AG09309 (cell line): ENCODE measurements at places on chromosomes 11 and 22.

- no peak for DNase-seq
Measured at GRCh38 chr11:45665933-45666647, 668 bp upstream of the CHST1 start.

DNA sequence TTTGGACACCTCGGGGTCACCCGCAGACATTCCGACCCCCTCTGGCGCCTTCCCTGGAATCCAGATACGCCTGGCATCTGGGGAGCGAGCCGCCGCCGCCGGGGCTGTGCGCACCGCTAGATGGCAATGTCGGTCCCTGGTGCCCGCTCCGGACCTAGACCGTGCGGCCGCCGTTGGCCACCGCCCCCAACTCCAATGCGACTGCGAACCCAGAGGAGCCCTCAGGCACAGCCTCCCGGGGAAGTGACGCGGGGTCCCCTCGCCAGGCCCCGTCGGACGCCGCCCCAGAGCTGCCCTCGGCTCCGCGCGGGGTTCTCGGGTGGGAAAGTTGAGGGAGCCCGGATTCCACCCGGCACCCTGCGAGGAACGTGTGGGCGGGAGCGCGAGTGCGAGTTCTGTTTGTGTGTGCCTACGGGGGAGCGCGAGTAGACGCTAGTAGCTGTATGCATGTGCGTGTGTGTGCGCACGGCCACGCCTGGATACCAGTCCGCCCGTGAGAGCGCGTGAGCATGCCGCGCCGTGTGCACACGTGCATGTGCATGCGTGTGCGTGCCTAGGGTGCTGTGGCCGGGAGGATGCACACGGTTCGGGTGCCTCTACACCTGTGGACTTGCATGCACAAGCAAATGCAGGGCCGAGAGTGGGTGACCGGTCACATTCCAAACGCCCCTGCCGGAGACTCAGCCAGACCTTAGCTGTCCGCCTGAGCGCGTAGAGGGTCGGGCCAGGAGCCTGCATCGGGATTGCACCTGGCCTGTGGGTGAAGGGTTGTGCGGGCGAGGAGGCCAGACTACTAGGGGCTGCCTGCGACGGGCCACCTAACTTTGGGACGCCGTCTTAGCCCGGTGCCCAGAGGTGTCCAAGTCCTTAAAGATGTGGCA, 1.9 kb downstream of the CHRM4 start:
- no peak for DNase-seq

- DNase-seq, result no peak
Measured at GRCh38 chr11:14774721-14775120, 117.3 kb downstream of the CYP2R1 start.

DNA sequence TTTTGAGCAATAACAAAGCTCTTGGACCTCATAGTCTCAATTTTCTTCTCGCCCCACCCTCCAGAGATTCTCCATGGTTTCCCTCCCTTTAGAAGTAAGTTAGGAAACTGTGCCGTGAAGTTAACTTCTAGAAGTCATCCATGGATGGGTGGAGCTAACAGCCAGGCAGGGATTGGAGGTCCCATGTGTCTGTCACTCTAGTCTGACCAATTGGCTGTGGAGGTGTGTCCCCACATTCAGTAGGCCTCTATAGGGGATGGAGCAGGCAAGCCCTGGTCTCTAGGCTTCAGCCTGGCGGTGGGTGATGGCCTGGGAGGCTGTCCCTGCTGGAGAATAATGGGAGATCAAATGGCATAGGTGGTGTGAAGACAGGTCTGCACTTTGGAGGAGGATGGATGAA, 50.7 kb downstream of the TP53I11 start:
- peak; percentile 13 for DNase-seq

- DNase-seq, result no peak
Measured at GRCh38 chr11:132743601-132744000, 788.7 kb downstream of the OPCML start.

GRCh38 chr11:14270690-14271542, 88.1 kb downstream of the RRAS2 start:
- no peak for DNase-seq

DNA sequence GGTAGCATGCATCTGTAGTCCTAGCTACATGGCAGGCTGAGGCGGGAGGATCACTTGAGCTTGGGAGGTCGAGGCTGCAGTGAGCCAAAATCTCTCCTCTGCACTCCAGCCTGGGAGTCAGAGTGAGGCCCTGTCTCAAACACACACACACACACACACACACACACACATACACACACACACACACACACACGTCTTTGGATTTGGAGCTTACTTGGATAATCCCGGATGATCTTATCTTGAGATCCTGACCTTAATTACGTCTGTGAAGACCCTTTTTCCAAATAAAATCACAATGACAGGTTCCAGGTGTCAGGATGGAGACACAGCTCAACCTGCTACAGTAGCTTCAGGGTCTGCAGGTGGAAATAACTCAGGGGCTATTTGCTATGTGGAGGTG, 1.1 kb downstream of the UPB1 start:
- DNase-seq, result no peak

DNA sequence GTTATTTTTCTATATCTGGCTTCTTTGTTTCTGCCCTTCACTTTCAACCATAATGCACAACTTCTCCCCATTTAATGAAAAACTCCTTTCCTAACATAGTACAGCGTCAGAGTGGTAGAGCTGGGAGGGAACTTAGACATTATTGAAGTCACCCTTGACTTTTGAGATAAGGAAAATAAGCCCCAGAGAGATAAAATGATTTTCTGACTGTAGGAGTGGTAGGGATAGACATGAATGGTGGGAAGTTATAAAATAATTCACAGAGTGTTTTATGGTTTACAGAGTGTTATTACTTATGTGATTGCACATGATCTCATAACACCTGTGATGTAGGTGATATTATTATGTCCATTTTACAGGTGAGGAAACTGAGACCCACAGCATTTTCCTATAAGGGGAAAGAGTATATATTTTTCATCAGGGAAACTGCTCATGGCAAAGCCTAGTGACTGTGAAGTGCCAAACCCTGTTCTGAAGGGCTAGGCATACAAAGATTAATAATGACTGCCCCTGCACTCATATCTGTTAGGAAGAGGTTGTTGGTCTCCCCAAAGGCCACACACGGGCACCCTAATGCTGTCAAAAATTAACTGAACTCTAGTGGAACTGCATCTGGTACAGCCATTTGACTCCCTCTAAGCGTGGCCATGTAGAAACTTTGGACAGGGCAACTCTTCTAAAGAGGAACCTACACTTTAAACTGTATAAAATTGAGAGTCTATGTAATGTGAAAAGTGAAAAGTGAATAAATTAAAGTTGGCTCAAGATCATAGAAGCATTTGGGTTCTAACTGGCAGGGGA, 61.1 kb upstream of the PICALM start:
- no peak for DNase-seq
